Tracheal epithelial cell (primary cell): ENCODE measurements at places on chromosomes 11 and 22. TPM values are rescaled to one million over a fixed set of nuclear protein-coding genes. Genes with fewer than 3 reads are reported as not detected.

CATSPERZ gene
- total RNA-seq = 0.48 TPM in 1 of 2 replicates, not detected in the other

SOX10 gene
- total RNA-seq = not detected in 2 replicates

GRM5 gene
- total RNA-seq = under 0.01 TPM in 1 of 2 replicates, not detected in the other

UBTFL1 gene
- not detected in 2 replicates for total RNA-seq

OR6A2 gene
- total RNA-seq = under 0.01 TPM in 2 replicates

FOSL1 gene
- total RNA-seq = 7.0 and 33.3 TPM in 2 replicates

LMO2 gene
- 0.64 and 0.96 TPM in 2 replicates for total RNA-seq

MYEOV gene
- total RNA-seq = under 0.01 and 4.8 TPM in 2 replicates

TBX10 gene
- not detected in 2 replicates for total RNA-seq

MPPED1 gene
- total RNA-seq = not detected in 2 replicates
